Colonic mucosa (tissue), 4 donors: ENCODE measurements at places on chromosomes 2 and 18.

DNA sequence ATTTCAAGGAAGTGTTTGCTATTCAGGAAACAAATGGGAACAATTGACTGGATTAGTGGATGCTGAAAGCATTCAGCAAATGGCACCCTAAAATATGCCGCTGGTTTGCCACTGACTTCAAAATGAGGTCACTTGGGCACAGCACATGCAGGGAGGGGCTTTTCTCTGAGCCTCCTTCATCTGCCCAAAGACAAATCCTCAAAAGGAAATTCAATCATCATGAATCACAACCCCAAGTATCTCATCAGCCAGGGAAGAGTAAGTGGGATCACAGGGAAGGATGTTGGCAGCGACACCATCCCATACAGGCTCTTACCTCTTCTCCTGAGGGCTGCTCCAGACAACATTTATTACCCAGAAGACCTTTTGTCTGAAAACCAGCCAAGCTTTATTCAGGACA, 14.4 kb upstream of the SP140L start:
- no peak for DNase-seq

DNA sequence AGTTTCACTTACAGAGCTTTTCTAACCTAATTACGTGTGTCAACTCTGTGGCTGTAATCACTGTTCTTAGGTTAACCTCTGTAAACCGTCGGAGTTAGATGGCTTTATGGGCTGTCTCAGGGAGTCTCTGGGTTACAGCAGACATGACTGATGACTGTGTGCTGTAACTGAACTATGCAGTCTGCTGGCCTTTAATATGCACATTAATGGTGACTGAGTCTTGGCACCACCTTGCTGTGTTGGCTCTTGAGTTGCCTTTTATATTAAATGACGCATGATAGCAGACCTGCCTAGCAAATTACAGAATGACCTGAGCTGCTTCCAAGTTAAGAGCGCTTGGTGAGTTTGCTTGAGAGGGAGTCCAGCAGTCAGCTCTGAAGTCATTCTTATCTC, 90.1 kb downstream of the ACKR3 start:
- DNase-seq, result no peak

GRCh38 chr2:134137182-134137611, 116.7 kb upstream of the MGAT5 start:
- DNase-seq, result no peak

DNA sequence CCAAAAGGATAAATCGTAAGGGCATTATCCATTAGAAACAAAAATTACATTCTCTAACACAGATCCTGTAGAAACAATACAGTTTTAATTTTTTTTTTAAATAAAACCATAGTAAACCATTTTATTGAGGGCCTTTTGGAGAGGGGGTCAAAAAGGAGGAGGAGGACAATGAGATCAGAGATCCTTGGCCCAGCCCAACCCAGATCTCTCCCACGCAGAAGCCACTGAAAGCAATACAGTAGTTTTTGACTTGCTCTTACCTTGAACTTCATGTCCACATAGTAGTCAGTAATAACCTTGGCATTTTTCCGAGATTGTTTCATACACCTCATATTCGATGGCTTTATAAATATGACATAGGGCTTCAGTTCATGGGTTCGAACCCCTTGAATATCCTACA, 4.1 kb upstream of the TMEM237 start:
- DNase-seq, result no peak

GRCh38 chr2:240209493-240209892, 69.0 kb upstream of the OTOS start:
- no peak for DNase-seq

- DNase-seq, result no peak
Measured at GRCh38 chr2:47652061-47652690, 130.8 kb upstream of the MSH6 start.

DNA sequence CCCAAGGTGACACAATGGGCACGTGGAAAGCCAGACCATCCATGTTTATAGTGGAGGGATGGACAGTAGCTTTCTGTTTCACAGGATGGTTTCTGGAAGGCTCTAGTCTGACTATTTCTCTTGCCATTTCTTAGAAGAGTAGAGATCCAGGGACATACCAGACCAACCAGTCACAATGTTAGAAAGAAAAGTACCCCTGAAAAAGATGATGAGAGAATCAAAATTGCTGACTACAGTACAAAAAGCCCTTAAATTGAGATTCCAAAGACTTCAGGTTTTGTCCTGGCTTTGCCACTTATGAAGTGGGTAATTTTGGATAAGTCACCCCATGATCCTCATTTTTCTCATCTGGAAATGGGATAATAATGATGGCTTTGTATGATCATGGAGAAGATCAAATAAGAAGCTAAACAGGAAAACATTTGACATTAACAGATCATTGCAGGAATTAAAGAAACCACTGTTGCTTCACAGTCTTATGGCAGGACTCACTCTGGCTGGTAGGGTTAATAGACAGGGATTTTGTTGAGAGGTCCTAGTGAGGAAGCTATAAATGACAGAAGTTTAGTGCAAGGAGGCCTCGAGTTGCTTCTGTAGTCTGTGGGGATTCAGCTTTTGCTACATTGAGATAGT, 386.0 kb downstream of the IRS1 start:
- no peak for DNase-seq

GRCh38 chr2:242002944-242003343, 133.4 kb downstream of the RTP5 start:
- no peak for DNase-seq

GRCh38 chr2:2586068-2586776, 255.1 kb upstream of the MYT1L start:
- DNase-seq, result peak; percentile 12

- no peak for DNase-seq
Measured at GRCh38 chr2:48912110-48912509, 156.6 kb upstream of the LHCGR start.

DNA sequence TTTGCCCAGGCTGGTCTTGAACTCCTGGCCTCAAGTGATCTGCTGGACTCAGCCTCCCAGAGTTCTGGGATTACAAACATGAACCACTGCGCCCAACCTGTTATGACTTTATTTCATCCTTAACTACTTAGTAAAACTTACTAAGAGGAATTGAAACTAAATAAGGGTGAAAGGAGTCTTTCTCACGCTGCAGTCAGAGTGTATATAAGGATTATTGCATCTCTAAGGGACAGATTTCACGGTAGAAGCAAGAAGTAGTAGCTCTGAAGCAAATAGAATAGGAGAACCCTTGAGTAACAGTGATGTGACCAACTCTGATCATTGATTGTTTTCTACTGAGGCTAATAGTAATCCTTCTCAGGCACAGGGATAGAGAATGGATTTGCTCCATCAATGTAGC, 960.1 kb downstream of the CPS1 start:
- DNase-seq, result no peak

GRCh38 chr2:3480352-3481010, 38.9 kb downstream of the ADI1 start:
- peak; percentile 97 for DNase-seq

DNA sequence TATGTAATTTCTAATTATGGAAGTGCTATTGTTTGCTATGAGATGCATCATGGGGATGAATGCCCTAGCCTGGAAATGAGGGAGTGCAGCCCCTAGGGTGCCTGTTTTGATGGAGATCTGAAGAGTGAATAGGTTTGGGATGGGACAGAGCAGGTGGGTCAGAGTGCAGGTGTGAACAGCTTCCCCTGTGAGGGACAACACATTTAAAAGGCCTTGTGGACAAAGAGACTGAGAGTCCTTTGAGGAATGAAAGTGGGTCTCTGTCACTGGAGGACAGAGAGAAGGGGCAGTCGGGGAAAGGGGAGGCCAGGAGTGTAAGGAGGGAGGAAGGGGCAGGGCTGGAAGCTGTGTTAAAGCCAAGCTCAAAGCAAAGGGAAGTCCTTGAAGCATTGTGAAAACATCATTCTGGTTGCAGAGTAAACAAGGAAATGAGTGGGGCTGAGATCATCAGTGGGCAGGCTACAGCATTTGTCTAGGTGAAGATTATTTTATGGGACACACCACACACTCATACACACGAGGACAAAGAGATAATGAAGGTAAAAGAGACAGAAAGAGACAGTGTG, 877.6 kb downstream of the SLC4A3 start:
- peak; percentile 17 for DNase-seq

- DNase-seq, result no peak
Measured at GRCh38 chr2:152874955-152875354, 156.5 kb downstream of the ARL6IP6 start.

DNA sequence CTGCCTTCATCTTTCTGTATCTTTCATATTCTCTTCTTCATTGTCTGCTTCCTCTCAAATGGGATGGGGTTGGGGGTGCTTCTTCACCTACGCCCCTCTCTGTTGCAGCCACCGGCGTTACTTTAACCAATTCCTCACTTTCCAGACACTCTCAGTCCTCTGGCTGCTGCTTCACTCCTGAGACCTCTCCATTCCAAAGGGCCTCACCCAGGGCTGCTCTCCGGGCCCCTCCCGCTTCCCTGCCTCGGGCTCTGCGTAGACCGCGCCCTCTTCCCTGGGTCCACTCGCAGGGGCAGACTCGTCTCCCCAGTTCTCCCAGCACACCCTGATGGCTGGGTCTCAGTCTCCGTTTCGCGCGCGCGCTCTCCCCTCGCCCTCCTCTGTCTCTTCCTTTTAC, 926 bp downstream of the SERPINB8 start:
- DNase-seq, result peak; percentile 66

DNA sequence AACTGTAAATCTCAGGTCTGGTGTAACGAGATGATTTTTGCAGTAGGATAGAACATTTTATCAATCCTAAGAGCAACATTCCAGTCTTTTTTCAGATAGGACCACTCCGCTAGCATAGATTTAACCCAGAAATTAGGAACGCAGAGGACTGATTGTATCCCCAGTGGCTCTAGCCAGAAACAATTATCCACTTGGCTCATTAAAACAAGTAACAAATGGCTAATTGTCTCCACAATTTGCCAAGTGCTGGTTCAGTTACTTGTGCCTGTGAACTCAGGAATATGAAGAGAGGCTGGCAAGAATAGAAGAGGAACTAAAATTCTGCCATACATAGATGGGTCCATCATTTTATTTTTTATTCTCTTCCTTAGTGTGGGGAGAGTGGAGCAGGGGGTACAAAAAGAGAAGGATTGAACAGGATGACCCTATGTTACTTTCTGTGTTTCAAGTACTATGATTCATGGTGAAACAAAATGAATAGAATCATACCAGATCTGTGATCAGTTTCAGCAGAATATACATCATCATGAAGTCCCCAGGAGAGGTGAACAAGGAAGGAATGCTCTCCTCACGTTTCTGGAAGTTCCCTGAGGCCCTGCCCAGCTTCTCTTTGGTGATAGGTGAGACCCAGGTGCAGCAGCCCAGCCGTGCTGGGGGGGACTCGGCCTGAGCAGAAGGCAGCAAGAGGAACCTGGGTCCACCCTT, 121.6 kb downstream of the ARL4C start:
- DNase-seq, result no peak

- peak; percentile 13 for DNase-seq
Measured at GRCh38 chr2:128448331-128449225, 129.9 kb upstream of the HS6ST1 start.

DNA sequence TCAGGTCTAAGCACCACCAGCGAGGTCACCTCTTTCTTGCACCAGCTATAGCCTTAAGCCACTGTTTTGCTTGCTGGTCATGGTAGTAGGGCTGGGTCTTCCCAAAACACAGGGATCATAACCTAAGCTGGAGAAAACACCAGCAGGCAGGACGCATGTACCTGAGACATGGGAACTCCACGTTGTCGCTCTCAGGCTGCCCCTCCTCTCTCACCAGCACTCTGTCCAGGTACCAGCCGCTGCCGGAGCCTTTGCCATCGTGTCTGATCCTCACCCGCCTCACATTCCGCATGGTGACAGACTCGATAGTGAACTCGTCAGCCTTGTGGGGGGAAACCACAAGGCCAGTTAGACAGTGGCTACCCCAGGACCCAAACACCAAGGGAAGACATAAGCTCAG, 79.5 kb downstream of the LOXHD1 start:
- DNase-seq, result no peak

DNA sequence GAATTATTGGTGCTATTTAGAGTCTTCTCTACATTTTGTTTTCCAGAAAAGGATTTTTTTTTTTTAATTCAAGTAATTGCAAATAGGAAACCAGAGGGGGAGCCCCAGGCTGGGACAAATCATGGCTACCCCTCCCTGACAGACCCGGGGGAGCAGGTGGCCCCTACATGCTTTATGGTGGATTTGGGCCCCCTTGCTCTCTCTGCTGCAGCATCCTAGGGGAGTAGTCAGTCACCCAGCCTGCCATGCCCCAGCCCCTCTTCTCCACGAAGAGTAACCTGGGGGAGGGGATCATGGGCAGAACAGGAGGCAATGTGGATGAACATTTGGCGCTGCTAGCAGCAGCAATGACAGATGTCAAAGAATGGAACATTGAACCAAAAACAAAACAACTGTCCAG, 4.6 kb downstream of the C2orf81 start:
- DNase-seq, result no peak
